ENCODE measurements at places on chromosomes 12 and 14.

GRCh38 chr14:71338153-71338552, 430.9 kb downstream of the PCNX1 start:
- H3K27me3 ChIP-seq: no peaks in the 10 kb centered on the region
- no peak overlapping the region for H3K4me3 ChIP-seq
- no peak for DNase-seq
- no peaks in the 10 kb centered on the region for H3K4me1 ChIP-seq
- H3K27ac ChIP-seq: no peak overlapping the region

DNA sequence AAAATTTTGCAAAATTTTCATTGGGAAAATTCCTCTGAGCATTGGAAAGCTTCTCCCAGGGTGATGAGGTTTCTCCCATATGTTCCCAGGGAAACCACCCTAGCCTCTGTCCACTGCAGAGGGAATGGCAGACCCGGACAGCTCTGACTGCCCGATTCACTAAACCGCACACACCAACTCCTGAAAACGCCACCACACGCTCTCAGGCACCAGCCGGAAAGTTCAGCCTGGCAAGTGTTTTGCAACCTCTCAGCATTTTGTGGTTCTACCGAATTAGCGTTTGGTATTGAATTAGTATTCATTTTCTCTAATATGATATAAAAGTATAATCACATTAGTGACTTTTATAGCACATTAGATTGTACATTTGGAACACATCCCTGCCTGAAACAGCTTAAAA, 213.4 kb downstream of the PHETA1 start:
- H3K36me3 ChIP-seq: no peaks in the 10 kb centered on the region
- H3K27me3 ChIP-seq: peaks cover 17% of the 10 kb centered on the region
- no peak overlapping the region for H3K4me3 ChIP-seq
- DNase-seq: no peak
- H3K27ac ChIP-seq: no peak overlapping the region

- no peaks in the 10 kb centered on the region for H3K36me3 ChIP-seq
- no peak overlapping the region for H3K27ac ChIP-seq
- no peak for DNase-seq
- no peaks in the 10 kb centered on the region for H3K27me3 ChIP-seq
- no peaks in the 10 kb centered on the region for H3K4me1 ChIP-seq
These were observed 663.8 kb downstream of the FLRT2 start for GRCh38 chr14:86193756-86194155.

DNA sequence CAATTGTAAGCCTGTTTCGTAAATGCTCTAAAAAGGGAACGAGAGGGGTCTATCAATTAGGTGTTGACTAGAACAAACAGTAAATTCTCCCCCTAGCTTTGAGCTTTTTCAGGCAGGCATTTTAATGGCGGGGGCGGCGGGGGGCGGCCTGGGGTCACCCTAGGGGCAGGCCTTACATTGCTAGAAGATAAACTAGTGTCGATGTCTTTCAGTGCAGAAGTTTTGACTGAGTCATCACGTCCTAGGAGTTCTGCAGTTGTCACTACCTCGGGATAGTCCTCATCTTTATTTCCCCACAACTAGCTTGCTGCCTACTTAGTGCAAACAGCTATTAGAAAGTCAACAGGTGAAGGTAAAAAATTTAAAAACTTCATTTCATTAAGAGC, 1.6 kb downstream of the ATP6V1D start:
- DNase-seq: no peak
- H3K27ac ChIP-seq: no peak overlapping the region
- H3K4me3 ChIP-seq: no peak overlapping the region
- H3K27me3 ChIP-seq: no peaks in the 10 kb centered on the region

DNA sequence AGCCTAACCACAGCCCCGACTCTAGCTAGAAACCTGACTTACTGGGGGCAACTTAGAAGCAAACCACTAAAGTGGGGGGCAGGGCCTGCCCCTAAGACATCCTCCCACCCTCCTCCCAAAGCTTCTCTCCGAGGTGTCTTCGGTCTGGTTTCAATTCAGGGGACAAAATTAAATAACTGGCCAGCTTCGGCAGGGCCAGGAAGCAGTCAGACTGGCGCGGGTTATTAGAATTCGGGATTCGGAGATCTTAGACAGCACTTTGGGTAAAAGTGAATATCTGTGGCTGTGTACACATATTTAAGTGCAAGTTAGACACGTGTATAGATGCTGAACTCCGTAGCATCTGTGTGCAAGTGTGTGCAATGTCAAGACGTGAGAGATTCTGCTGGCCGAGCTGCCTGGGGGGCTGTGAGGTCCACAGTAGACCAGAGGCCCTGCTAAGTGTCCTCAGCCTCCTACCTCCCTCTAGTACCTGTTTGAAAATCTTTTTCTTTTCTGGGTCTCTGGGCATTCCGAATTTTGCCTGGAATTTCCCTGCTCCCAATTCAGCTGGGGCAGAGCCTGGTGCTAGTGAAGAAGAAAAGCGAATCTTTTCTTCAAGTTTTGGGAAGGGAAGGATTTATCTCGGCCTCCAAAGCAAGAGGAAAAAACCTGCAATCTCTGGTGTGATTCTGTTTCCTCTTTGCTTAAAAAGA, 4.0 kb upstream of the HOXC10 start:
- no peaks in the 10 kb centered on the region for H3K36me3 ChIP-seq
- no peak for DNase-seq
- H3K27ac ChIP-seq: no peak overlapping the region
- H3K4me1 ChIP-seq: peaks cover 40% of the 10 kb centered on the region
- no peak overlapping the region for H3K4me3 ChIP-seq
- H3K27me3 ChIP-seq: peaks cover 97% of the 10 kb centered on the region

- no peaks in the 10 kb centered on the region for H3K36me3 ChIP-seq
- H3K4me3 ChIP-seq: no peak overlapping the region
These were observed 20.9 kb upstream of the CACNA2D4 start for GRCh38 chr12:1939331-1939730.

DNA sequence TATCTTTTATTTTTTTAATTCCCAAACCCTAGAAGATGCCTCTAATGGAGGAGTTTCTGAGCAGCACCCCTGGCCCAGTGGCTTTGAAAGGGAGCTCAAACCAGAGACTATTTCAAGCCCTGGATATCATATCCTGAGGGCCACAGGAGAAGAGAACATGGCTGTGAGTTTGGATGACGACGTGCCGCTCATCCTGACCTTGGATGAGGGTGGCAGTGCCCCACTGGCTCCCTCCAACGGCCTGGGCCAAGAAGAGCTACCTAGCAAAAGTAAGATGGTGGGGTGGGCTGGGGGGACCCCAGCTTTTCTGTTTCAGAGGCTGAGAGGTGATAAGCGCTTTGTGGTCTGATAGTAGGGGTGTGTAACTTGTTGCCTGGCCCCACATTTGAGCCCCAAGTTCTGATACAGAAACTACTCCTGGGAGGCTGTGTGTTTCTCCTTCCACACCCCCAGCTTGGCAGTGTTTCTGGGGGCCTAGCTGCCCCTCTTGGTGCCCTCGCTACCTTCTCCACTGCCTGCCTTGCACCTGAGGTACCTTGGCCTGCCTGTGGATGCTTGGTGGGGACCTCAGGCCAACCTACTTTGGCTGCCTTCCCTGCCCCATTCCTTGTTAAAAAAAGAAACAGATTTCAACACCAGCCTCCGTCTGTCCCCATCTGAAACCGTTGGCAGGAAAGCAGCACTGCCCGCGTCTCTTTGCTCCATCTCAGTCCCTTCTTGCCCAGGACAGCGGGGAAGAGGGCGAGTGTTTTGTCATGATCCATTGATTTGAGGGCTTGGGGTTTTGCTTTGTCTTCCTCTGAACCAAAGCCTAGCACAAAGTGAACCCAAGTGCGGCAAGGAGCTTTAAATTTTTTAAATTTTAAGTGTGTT, 5.7 kb downstream of the TPCN1 start:
- H3K4me3 ChIP-seq: no peak overlapping the region
- H3K4me1 ChIP-seq: peaks cover 51% of the 10 kb centered on the region
- H3K27ac ChIP-seq: no peak overlapping the region
- H3K27me3 ChIP-seq: no peaks in the 10 kb centered on the region
- DNase-seq: no peak

GRCh38 chr14:23984891-23985602, 3.7 kb upstream of the DHRS4L2 start:
- no peak for DNase-seq
- no peaks in the 10 kb centered on the region for H3K27me3 ChIP-seq
- no peaks in the 10 kb centered on the region for H3K36me3 ChIP-seq
- H3K4me1 ChIP-seq: peaks cover 3% of the 10 kb centered on the region

DNA sequence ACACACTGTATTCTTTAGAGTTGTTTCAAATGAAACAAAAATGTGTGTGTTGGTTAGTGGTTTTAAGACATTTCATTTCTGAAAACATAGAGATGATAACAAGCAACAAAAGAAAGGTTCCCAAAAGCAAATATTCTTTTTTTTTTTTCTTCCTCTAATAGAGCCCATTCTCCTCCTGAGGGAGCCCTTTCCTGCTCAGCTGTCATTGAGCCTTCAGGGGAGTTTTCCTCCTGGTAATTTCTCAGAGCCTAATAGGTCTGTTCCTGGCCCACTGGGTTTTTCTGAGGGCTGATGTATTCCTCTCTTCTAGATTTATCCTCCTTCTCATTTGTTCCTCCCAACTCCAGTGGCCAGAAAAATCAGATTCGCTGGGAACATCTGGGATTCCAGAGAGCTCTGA, 654.5 kb downstream of the NOVA1 start:
- no peaks in the 10 kb centered on the region for H3K4me1 ChIP-seq
- no peak overlapping the region for H3K4me3 ChIP-seq
- H3K27me3 ChIP-seq: no peaks in the 10 kb centered on the region

GRCh38 chr12:91978143-91978542, 167.5 kb downstream of the BTG1 start:
- no peaks in the 10 kb centered on the region for H3K27me3 ChIP-seq
- no peak overlapping the region for H3K4me3 ChIP-seq
- peak overlapping the region; percentile 81 for H3K27ac ChIP-seq
- peak; percentile 65 for DNase-seq
- no peaks in the 10 kb centered on the region for H3K36me3 ChIP-seq

- no peaks in the 10 kb centered on the region for H3K4me1 ChIP-seq
- no peak overlapping the region for H3K27ac ChIP-seq
- no peak overlapping the region for H3K4me3 ChIP-seq
These were observed 238.1 kb downstream of the AACS start for GRCh38 chr12:125303337-125303736.

DNA sequence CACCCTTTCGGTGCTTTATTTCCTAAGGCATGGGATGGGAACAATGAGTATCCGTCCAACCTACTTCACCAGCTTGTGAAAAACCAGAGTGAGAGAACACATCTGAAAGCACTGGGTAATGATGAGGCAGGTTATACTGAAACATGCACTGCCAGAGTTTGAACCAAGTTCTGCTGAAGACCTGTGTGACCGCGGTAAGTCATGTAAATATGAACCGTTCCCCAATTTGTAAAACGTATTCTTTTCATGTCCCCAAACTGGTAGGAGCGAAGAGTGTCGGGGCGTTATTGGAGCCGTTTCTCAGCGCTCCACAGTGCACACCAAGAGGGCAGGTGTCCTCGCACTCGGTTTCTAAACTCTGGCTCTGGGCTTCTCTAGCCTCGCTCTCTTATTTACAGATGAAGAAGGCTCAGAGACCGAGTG, 788 bp upstream of the NGDN start:
- H3K27me3 ChIP-seq: no peaks in the 10 kb centered on the region
- H3K4me1 ChIP-seq: peaks cover 5% of the 10 kb centered on the region
- peaks cover 30% of the 10 kb centered on the region for H3K36me3 ChIP-seq
- no peak for DNase-seq

DNA sequence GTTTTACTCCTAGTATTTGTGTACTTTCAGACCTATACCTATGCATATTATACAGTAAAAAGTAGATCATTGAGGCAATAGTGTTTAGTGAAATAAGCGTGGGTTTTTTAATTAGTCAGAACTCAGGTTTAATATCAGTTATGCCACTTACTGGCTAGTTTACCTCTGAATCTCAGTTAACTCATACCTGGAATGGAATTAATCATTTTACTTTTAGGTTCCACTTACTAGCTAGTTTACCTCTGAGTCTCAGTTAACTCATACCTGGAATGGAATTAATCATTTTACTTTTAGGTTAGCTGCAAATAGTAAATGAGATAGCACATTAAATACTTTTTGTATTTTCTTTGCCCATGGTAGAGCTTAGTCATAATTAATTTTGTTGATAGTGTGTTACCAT, 475.7 kb downstream of the CCER1 start:
- no peak for DNase-seq
- H3K36me3 ChIP-seq: no peaks in the 10 kb centered on the region
- H3K27ac ChIP-seq: no peak overlapping the region
- H3K4me3 ChIP-seq: no peak overlapping the region
- H3K27me3 ChIP-seq: no peaks in the 10 kb centered on the region

DNA sequence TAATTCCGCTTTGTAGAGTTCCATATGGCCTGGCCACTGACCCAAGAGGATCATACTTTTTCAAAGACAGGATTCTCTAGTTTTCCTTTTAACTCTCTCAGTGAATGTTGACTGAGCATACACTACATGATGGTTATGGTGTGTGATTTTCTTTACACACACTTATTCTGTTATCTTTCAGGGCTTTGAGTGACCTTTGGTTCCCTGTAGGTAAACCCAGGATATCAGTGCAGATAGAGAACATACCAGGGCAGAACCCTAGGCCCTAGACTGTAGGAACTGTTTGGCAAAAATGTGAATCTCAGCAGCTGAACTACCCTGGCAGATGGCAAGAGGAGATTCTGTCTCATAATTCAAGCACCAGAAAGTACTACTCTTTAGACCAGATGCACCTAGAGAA, 159.6 kb downstream of the KCNA5 start:
- no peaks in the 10 kb centered on the region for H3K27me3 ChIP-seq
- H3K4me1 ChIP-seq: no peaks in the 10 kb centered on the region
- no peaks in the 10 kb centered on the region for H3K36me3 ChIP-seq
- H3K27ac ChIP-seq: no peak overlapping the region
- DNase-seq: no peak
- H3K4me3 ChIP-seq: no peak overlapping the region

- H3K27me3 ChIP-seq: no peaks in the 10 kb centered on the region
- no peak overlapping the region for H3K4me3 ChIP-seq
- no peaks in the 10 kb centered on the region for H3K36me3 ChIP-seq
These were observed 242.1 kb downstream of the CHST11 start for GRCh38 chr12:104698871-104699270.

Data from T-cell (primary cell).